ENCODE measurements at places on chromosomes 7 and 10. TPM values are rescaled to one million over a fixed set of nuclear protein-coding genes. Genes with fewer than 3 reads are reported as not detected.

- no peak for DNase-seq
Measured at GRCh38 chr10:110646417-110647135, 2.4 kb downstream of the RBM20 start.

DNA sequence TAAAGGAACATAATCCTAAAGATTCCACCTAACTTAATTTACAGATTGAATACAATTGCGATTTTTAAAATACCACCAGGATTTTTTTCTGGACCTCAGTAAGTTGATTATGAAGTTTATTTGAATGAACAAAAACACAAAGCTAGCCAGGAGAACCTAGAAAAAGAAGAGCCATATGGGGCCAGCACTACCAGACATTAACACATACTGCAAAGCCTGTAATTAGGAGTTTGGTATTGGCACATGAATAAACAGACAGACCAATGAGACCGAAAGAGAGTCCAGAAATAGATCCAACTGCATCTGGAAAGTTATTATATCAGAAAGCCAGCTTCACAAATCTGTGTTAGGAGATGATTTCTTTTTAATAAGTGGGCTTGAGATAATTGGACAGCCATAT is 105.5 kb upstream of the CHST15 start:
- DNase-seq = no peak

- DNase-seq = no peak
Measured at GRCh38 chr7:40780460-40780859, 645.7 kb downstream of the SUGCT start.

DNA sequence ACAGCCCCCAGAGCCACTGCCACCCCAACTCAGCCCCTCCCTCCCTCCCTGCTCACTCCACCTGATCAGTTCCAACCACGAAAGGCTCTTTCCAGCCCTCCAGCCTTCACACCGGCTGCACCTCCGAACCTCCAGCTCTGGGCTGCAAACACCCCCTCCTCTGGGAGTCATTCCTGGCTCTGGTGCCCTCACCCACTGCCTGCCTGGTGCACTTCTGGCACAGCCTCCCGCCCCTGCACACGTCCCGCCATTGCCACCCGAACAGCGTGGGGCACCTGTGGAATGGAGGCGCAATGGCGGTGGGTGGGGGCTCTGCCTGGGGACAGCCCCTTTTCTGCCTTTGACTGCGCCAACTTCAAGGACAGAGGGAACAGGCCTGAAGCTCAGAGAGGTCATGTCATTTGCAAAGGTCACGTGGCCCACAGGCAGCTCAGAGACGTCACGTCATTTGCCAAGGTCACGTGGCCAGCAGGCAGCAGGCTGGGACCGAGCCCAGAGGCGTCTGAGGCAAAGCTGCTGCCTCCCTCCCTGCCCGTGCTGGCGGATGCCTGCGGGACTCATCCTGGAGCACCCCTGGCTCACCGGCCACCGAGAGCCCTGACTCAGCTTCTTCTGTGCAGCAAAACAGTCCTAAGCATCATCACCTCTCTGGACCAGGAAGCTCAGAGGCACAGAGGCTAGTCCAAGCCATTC is 76.0 kb upstream of the DNAAF5 start:
- DNase-seq = no peak

FAM241B gene
- 1.9 TPM for total RNA-seq

All from HepG2 (cell line).